ENCODE measurements at places on chromosomes 2 and 18.
A peak's percentile ranks its signal among the peaks of the same experiment; 100 is the strongest.

DNA sequence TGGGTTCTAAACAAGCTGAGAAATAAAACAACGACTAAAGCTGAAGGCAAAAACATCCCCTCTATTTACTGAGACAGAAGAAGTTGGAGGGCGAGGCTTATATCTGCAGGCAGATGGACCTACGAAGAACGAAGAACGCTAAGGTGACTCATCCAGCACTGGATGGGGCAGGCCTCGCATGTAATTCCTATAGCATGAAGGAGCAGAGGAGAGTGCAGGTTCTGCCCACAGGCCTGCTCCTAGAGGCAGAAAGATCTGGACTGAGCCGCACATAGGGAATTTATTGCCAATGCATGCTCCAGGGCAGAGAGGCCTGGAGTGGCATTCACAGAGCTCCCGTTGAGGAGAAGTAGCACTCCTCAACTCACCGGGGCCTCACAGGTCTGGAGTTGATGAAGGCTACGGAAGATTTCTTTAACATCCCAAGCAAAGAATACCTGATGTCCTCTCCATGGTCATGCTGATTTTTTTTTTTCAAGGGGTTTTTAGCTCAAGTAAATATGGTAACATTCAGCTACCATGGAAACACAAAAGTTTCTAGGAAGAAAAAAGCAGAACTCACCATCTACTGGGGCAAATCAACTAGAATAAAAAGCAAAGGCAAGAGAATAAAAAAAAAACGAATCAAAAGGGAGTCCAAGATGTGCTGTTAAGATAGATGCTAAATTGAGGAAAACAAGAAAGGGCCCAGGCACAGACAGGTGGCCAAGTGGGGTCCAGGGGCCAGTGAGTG lies 10.4 kb upstream of the METTL21A start:
- no peak for DNase-seq

- DNase-seq: no peak
These were observed 17.5 kb downstream of the FTCDNL1 start for GRCh38 chr2:199833525-199833924.

DNA sequence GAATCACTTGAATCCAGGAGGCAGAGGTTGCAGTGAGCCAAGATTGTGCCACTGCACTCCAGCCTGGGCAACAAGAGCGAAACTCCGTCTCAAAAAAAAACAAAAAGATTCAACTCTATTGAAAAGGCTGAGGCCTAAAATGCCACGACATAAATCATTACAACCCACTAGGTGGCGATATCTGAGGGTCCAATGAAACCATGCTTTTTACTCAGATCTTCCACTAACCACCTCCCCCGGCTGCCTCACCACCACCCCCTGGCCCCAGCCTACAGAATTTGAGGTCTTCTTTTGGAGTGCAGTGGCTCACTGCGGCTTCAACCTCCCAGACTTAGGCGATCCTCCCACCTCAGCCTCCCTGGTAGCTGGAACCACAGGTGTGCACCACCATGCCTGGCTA lies 57.5 kb downstream of the AP1S3 start:
- no peak for DNase-seq

- DNase-seq: no peak
These were observed 43.5 kb upstream of the ZNF397 start for GRCh38 chr18:35197296-35197695.

- peak; percentile 79 for DNase-seq
These were observed 25.0 kb upstream of the RAPGEF4 start for GRCh38 chr2:172710584-172711047.

GRCh38 chr2:10814571-10815331 lies 2.2 kb upstream of the PDIA6 start:
- no peak for DNase-seq

GRCh38 chr2:114222344-114222743 lies 220.1 kb upstream of the DPP10 start:
- no peak for DNase-seq

GRCh38 chr2:21466341-21466927 lies 342.7 kb downstream of the TDRD15 start:
- DNase-seq: no peak

DNA sequence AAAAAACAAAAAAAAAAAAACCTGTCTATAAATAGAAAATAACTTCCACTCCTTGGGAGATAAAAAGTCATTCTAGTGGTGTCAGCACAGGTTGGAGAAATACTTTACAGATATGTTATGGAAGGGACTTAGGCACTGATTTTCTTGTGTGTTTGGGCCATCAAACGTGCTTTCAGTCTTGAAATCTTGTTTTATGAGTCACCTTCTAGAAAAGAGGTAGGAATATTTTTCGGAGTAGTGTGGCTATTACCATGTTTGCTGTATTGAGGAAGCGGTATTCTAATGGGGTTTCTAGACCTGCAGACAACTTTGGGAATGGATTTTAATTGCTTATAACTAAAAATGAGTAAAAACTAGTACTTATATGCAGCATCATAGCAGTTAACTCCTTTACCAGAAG lies 12.0 kb downstream of the HNMT start:
- DNase-seq: no peak

DNA sequence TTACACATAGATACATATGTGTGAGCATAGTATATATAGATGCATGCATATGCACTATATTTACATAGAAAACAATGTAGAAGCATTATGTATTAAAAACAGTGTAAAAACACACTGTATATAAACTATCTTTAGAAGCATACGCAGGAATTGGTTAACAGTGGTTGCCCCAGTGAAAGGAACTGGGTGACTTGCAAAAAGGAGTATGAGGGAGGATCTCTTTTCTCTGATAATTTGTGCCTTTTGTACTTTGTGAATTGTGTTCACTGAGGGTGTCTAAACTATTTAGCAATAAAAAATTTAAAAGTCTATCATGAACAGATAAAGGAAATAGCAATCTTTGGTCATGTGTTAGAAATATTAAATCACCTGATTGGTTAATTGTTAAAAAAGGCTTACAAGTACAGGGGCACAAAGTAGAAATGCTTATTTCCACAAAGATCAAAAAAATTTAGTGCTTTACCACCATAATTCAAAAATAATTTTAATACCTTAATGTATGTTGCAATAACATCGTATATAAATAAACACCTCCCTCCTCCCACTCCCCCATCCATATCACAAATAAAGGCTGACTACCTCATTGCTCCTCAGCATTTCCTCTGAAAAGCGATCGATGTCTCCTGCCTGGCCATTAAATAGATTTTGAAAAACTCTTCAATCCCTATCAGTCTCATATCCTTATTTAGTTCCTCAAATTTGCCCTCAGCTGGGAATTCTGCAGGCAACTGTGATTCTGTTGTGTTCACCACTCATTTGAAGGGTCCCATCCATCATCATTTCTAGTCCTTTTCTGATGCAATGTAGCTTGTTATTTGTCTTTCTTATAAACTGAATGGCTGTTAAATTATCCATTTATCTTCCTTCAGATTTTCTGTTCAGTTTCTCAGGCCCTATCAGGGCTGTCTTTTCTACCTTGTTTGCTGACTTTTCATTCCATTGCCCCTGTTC lies 257.3 kb downstream of the AGPS start:
- no peak for DNase-seq

- no peak for DNase-seq
These were observed 17.0 kb upstream of the NFATC1 start for GRCh38 chr18:79378536-79379250.

GRCh38 chr2:1910592-1911246 lies 166.4 kb upstream of the PXDN start:
- no peak for DNase-seq

DNA sequence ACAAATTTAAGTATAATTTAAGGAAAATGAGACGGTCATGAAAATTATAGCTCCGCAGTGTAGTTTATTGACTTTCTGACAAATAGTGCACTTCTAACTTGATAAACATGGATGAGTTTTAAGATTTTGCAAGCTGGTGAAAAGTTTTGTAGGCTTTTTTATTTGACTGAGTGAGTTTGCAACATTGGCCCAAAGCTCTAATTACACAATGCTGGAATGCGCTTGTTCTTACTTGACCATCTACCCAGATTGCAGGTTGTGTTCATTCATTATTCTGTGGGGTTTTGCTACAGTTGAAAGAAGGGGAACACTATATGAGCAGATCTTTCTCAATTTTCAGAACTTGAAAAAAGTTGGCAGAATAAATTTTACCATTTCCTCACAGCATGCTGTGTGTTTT lies 13.5 kb downstream of the SPOPL start:
- no peak for DNase-seq

DNA sequence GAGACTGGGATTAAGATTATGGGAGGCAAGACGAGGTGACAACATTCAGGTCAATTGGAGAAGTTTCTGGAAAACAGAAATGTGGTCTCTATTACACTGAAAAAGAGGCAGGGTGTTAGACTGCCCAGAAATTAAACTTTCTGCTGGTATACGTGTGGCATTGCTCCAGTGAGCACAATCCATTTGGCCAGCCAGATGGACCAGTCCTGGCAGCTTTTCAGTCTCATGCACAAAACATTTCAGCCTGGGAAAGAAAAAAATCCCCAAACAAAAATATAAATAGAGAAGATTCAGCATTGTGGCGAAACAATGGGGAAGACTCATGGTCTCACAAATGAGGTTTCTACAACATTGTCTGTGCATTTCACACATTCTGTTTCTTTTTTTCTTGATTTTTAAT lies 113.9 kb downstream of the HNMT start:
- DNase-seq: no peak

GRCh38 chr18:43034683-43035500 lies 80.6 kb downstream of the RIT2 start:
- DNase-seq: no peak

GRCh38 chr2:48332286-48332685 lies 197.7 kb upstream of the STON1 start:
- DNase-seq: no peak

GRCh38 chr2:9243357-9243756 lies 36.7 kb downstream of the ASAP2 start:
- DNase-seq: no peak

GRCh38 chr2:226788881-226789490 lies 10.6 kb downstream of the IRS1 start:
- DNase-seq: no peak

DNA sequence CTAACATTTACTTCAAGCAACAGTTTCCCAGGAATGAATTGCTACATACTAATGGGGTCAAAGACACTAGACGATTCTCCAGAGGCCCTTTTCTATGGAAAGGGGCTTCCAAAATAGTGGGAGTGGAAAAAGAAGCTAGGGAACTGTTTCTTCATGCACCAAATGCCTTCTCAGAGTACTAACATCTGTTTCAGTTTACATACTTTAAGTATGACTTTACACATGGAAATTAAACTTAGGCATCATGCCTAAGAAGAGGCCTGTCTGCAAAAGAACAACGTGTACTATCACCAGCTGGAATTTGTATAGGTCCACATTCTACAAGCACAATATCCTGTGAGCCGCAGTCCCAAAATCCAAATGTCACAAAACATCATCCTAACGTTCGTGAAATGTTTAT lies 29.4 kb upstream of the WDR75 start:
- peak; percentile 65 for DNase-seq

GRCh38 chr18:59837586-59837985 lies 62.2 kb upstream of the PMAIP1 start:
- no peak for DNase-seq

DNA sequence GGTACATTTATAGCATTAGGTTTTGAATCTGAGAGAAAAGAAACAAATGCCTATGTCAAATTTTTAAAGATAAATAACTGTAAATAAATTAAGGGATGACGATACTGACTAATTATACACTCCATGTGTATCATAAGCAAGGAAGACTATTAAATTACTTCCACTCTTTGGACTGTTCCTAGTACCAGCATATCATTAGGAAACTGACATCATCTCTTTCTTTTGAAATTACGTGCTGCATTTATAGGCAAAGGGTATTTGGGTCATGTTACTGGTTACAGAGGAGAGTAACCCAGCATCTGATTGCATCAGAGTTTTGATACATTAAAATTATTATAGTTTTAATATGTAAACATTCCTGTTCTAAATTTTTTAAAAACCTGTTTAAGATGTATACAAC lies 309.7 kb downstream of the XIRP2 start:
- DNase-seq: no peak

DNA sequence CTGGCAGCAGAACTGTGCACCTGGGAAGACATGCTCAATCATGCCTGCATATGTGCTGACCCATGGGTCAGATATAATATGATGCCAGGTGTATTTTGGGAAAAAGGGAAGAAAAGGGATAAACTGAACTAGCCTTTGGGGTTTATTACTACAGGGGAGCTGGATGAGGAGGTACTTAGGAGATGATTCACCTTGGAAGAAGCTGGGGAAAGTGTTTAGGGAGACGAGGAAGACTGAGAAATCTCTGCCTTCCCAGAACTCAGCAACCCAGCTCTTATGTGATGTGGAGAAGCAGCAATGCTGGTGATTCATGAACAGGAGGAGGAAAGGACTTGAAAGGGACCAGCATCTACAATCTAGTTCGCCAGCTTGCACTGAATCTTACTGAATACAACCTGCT lies 110.2 kb downstream of the BARD1 start:
- DNase-seq: no peak

DNA sequence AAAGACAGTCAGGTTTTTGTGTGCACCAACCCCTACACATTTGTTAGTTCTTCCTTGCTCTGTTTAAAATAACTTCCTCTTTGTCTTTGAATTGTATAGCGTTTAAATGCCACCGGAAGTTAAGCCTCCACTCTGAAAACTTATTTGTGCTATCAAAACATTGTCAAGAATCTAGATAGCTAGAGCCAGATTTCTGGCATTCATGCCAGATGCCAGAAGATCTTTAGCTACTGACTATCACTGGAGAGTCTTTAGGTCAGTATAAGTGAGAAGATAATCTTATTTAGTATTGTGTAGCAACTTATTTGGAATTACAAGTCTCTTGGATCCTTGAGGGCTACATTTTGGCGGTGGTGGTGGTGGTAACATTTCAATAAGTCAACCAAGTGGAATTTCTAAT lies 63.4 kb upstream of the ADAM23 start:
- no peak for DNase-seq

DNA sequence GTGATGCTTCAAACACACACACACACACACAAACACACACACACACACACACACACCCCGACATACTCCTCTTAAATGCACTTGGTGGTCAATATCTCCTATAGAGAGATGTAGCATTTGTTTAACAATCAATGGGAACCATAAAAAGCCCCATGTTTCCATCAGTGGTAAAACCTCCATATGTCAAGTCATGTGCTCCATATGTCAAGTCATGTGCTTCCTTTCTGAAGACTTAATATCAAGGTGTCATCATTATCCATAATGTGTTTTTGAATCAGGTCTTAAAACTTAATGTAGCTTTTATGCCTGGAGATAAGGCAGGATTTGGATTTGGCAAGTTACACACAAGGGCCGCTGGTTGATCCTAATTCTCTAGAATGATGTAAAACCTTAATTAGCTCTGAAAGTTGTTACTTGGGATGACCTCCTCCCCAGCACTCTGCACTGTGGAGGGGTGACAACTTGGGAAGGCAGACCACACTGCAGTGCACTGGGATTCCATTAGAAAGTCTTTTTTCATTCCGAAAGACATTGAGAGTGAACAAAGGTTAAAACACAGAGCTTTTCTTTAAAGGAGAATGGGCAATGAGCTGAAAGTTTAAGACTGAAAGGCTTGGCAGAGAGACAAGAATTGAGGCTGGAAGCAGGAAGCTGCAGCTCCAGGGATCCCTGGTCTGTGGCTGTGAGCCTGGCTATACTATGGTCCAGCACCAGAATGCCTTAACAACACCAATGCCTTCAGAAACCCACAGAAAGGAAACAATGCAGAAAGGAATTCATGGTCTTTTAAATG lies 26.4 kb downstream of the ALK start:
- no peak for DNase-seq

- DNase-seq: no peak
These were observed 480.1 kb upstream of the TCF4 start for GRCh38 chr18:56067969-56068671.

GRCh38 chr2:122029456-122029855 lies 274.0 kb downstream of the TSN start:
- DNase-seq: no peak

- DNase-seq: no peak
These were observed 87.0 kb upstream of the KCNH7 start for GRCh38 chr2:162925595-162925994.

Measured in BJ (cell line).